CD4-positive, alpha-beta memory T cell (primary cell): ENCODE measurements at places on chromosomes 13 and 19. TPM values are rescaled to one million over a fixed set of nuclear protein-coding genes. Genes with fewer than 3 reads are reported as not detected.

Gene MEDAG
- not detected for total RNA-seq

Gene PABPC3
- 1.2 TPM for total RNA-seq

Gene LACC1
- 4.6 TPM for total RNA-seq

Gene FGF9
- 7.3 TPM for total RNA-seq

Gene ZNF382
- total RNA-seq, result 21.9 TPM

Gene OR10H4
- not detected for total RNA-seq

Gene PSG2
- total RNA-seq, result not detected

Gene RDH8
- total RNA-seq, result not detected

Gene FARP1
- 0.42 TPM for total RNA-seq

Gene PRTN3
- total RNA-seq, result not detected

Gene CACNG8
- total RNA-seq, result not detected

Gene EPSTI1
- total RNA-seq, result 19.4 TPM

Gene CPB2
- total RNA-seq, result not detected

Gene CYP4F8
- not detected for total RNA-seq

Gene PLIN4
- 0.22 TPM for total RNA-seq

Gene IGLON5
- not detected for total RNA-seq

Gene GRIN2D
- total RNA-seq, result 0.14 TPM

Gene TUBA3C
- not detected for total RNA-seq

Gene ZSCAN5A
- 12.2 TPM for total RNA-seq

Gene SIGLEC9
- 3.9 TPM for total RNA-seq

Gene GZMM
- total RNA-seq, result 28.7 TPM

Gene CASP14
- total RNA-seq, result not detected

Gene IQCN
- total RNA-seq, result 5.5 TPM

Gene MISP3
- 1.6 TPM for total RNA-seq

Gene ZNF610
- 4.8 TPM for total RNA-seq

Gene SYNE4
- 4.8 TPM for total RNA-seq

Gene CD79A
- total RNA-seq, result 0.93 TPM

Gene PDE4C
- total RNA-seq, result not detected

Gene HCST
- 75.2 TPM for total RNA-seq
